Neural progenitor cell (in vitro differentiated cells): ENCODE measurements at places on chromosomes 13 and 19. TPM values are rescaled to one million over a fixed set of nuclear protein-coding genes. Genes with fewer than 3 reads are reported as not detected.

DNA sequence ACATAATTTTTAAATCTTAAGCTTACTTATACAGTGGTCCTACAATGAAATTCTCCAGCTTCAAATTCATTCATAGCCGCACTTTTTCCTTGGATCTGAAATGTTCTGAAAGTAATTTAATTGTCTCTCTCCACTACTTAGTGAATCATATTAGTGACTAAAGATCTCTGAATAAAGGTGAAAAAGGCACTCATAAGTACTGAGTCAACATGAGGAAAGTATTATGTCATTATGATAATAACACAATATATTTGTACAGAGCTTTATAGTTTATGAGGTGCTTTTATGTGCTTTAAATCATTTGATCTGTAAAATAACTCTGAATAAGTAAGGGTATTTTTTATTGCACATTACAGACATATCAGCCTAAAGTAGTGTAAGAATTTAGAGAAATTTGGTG lies 628.2 kb upstream of the SLITRK5 start:
- DNase-seq, result no peak
- H3K4me1 ChIP-seq, result no peaks in the 10 kb centered on the region
- no peak overlapping the region for H3K27ac ChIP-seq
- no peak overlapping the region for H3K4me3 ChIP-seq
- H3K27me3 ChIP-seq, result no peaks in the 10 kb centered on the region

DNA sequence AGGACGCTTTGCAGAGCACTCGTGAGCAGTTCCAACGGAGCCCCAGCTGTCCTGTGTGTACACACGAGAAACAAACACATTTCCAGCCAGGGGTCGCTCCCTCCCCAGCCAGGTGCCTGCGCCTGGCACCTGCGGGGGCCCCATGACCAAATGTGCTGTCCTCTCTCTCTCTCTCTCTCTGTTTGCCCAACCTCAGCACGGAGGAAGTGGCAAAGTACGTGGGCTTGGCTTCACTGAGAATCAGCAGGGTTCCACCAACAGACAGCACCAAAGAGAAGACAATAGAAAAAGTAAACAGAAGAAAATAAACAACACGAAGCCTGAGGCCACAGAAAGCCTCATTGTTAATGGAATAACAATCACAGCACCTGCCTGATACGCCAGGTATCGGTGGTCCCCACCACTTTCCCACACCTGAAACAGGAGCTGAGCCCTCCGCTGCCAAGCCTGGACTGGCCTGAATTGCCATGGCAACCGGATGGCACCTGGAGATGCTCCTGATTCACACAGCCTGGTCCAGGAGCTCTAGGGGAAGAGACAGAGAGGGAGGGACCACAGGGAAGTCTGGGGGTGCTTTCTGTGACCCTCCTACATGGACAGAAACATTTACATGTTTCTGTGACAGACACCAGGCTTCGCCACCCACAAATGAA lies 103.9 kb upstream of the CACNA1A start:
- no peak overlapping the region for H3K27ac ChIP-seq
- no peak overlapping the region for H3K4me3 ChIP-seq
- no peaks in the 10 kb centered on the region for H3K27me3 ChIP-seq
- peaks cover 3% of the 10 kb centered on the region for H3K4me1 ChIP-seq

GRCh38 chr19:4060621-4061177 lies 6.0 kb downstream of the ZBTB7A start:
- no peak overlapping the region for H3K27ac ChIP-seq
- no peak for DNase-seq
- no peaks in the 10 kb centered on the region for H3K27me3 ChIP-seq
- H3K4me1 ChIP-seq, result peaks cover 6% of the 10 kb centered on the region

DNA sequence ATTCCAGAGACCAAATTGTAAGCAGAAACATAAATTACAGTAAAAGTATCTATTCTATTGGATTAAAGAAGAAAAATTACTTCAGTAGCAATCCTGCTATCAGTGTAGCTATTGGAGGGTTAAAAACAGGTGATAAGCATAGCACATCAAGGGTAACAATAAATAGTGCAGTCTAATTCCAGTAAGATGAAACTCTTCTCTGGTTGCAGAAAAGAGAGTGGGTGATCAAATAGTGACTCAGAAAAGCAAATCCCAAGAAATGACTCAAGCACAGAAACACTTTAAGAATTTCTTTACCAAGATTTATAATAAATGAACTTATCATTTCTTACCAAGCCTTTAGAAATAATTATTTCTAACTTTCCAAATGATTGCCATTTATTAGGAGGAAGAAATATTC lies 135.7 kb downstream of the LMO7 start:
- no peak for DNase-seq
- no peaks in the 10 kb centered on the region for H3K36me3 ChIP-seq

DNA sequence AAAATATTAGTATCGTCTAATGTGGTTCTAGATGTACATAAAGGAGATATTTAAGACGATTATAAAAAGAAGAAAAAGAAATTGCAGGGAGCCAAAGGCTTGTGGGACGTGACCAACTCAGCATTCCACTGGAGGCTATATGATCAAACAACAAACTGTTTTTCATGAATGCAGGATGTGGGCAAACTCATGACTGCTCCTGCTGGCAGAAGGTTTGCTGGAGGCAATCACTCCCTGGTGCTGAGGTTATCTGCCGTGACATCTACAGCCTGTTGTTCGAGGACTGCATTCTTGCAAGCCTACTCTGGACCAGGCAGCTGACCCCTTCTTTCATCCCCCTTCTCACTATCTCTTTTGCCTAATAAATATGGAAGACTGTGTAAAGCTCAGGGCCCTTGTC lies 518.1 kb downstream of the UQCRFS1 start:
- H3K27me3 ChIP-seq, result no peaks in the 10 kb centered on the region
- H3K27ac ChIP-seq, result no peak overlapping the region
- H3K4me3 ChIP-seq, result no peak overlapping the region
- no peak for DNase-seq
- H3K4me1 ChIP-seq, result no peaks in the 10 kb centered on the region

DNA sequence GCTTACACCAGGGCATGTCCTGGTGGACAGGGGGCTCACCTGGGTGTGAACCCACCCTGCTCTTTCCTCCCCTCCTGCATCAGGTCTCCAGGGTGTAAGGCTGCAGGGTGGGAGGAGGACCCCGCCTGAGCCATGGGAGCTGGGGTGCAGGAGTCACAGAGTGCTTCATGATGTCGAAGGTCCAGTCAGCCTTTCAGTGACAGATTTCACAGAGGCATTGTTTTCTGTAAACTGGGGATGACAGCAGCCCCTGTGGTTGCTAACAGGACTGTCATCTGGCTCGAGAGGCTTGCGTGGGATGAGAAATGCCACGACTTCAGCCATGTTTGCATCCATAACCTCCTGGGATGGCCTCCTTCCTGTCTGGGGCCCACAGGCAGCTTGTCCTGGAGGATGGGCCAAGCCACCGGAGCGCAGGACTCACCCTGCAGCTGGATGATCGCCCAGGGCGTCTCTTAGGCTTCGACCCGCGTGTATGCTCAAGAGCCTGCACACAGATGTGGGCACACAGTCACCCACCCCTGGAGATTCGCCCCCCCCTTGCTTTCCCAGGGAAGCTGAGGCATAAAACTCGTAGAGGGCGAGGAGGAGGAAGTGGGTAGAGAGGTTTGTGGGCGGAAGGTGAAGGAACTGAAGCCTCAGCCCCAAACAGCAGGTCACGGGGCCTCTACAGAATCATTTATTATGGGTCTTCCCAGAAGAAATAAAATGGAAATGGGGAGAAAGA lies 4.9 kb downstream of the NANOS3 start:
- peaks cover 28% of the 10 kb centered on the region for H3K27me3 ChIP-seq
- peak; percentile 29 for DNase-seq
- H3K27ac ChIP-seq, result no peak overlapping the region
- no peak overlapping the region for H3K4me3 ChIP-seq

- peak; percentile 88 for DNase-seq
- H3K4me3 ChIP-seq, result peak overlapping the region; percentile 78
These were observed 781 bp downstream of the QPCTL start for GRCh38 chr19:45693106-45693788.

Gene TEKTIP1
- not detected in 2 replicates for total RNA-seq

DNA sequence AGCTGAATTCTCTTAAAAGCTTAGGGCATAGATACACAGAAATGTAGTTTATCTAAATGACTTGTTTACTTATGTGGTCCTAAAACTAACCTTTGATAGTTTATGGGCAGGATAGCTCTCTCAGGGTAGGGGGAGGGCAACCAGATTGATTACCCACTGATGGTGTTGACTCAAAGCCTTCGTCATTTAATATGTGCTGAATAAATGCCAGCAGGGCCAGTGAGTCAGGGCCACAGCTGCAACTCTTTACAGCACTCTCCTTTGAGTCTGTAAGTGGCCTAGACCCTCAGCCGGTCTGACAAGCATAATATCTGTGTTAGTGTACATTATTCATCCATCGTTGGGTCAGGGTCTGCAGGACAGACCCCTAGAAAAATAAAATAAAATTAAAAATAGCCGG lies 128.5 kb downstream of the ZNF675 start:
- no peaks in the 10 kb centered on the region for H3K36me3 ChIP-seq
- no peak overlapping the region for H3K4me3 ChIP-seq
- H3K27me3 ChIP-seq, result no peaks in the 10 kb centered on the region
- no peak overlapping the region for H3K27ac ChIP-seq
- no peaks in the 10 kb centered on the region for H3K4me1 ChIP-seq

DNA sequence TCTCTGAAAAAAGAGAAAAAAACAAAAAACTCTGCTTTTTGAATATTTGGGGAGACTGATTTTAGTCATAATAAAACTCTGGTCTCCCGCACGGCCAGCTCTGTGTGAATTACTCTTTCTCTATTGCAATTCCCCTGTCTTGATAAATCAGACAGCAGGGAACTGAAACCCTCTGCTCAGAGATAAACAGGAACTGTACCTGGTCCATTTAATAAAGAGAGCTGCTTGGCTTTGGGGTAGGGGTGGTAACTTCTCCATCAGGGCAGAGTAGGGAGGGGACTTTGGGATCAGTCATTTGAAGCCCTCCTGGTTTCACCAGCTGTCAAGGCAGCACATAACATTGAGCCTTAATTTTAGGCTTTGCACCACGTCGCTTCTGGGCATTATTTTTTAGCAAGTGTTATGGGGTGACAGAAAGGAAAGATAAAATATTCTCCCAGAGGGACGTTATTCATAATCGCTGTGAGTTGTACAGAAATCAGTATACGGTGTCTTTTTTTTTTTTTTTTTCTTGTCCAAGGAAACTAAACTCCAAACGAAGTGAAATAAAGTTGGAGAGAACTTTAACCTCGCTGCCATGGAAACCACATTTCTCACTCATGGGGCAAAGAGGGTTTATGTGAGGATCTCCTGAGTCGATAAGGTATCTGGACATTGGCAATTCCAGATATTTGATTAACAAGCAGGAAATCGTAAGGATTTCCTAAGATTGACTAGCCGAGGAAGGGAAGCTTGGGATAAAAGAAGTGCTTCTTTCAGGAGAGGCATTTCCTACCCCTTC lies 99.0 kb upstream of the MRI1 start:
- no peak for DNase-seq
- H3K4me3 ChIP-seq, result no peak overlapping the region
- H3K4me1 ChIP-seq, result no peaks in the 10 kb centered on the region
- H3K27me3 ChIP-seq, result no peaks in the 10 kb centered on the region
- no peaks in the 10 kb centered on the region for H3K36me3 ChIP-seq
- H3K27ac ChIP-seq, result no peak overlapping the region

Gene PLK5
- total RNA-seq, result 0.81 TPM in 1 of 2 replicates, not detected in the other

Gene TLE6
- total RNA-seq, result 0.22 and 1.8 TPM in 2 replicates

Gene CERS1
- 1.9 and 7.6 TPM in 2 replicates for total RNA-seq

- no peaks in the 10 kb centered on the region for H3K36me3 ChIP-seq
- DNase-seq, result peak; percentile 47
- H3K4me3 ChIP-seq, result no peak overlapping the region
- H3K27ac ChIP-seq, result no peak overlapping the region
These were observed 47.3 kb upstream of the CLDN10 start for GRCh38 chr13:95505265-95505664.

DNA sequence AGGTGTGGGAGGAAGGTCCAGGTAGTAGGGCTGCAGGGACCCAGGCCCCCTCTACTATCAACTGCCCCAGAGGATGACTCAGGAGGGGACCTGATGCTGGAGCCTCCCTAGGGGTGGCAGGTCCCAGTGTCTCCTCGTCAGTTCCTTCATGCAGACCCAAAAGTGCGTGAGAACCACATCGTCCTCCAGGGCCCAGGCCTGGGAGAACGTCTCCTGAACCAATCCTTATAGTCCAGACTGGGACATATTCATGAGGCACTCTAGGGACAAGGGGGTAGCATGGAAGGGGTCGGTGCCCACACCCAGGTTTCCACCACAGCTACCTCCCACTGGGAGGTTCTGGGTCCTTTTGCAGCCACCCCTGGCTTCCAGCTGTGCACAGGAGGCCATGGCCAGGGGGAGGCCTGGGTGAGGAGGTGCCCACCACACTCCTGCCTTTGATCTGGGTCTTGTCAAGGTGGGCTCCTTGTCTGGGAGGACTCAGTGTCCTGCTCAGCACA lies 38.0 kb upstream of the TPM4 start:
- peaks cover 14% of the 10 kb centered on the region for H3K27me3 ChIP-seq
- H3K4me3 ChIP-seq, result no peak overlapping the region
- H3K4me1 ChIP-seq, result no peaks in the 10 kb centered on the region
- H3K27ac ChIP-seq, result no peak overlapping the region
- H3K36me3 ChIP-seq, result no peaks in the 10 kb centered on the region

Gene PSG11
- total RNA-seq, result not detected in 2 replicates

Gene KIR3DL1
- not detected in 2 replicates for total RNA-seq

Gene ZNF557
- total RNA-seq, result 11.2 and 12.9 TPM in 2 replicates

DNA sequence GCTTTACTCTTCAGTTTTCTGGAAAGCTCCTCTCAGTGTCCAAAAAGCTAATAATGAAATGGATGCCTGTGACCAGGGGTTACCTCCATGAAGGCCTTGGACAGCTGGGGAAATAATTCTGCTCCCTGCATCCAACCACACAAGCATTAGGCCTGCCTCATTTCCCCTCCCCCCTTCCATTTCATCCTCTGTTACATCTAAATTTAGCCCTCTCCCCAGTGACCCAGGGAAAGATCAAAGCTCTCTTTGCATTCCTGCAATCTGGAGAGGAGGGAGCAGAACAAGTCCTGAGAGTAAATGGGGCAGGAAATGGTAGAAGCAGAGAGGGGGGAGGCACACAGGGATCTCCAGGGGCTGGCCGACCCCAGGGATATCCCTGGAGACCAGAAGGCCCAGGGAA lies 452.7 kb downstream of the TSHZ3 start:
- no peak overlapping the region for H3K4me3 ChIP-seq
- H3K4me1 ChIP-seq, result peaks cover 7% of the 10 kb centered on the region
- H3K36me3 ChIP-seq, result no peaks in the 10 kb centered on the region
- no peak overlapping the region for H3K27ac ChIP-seq
- H3K27me3 ChIP-seq, result no peaks in the 10 kb centered on the region

Gene CEACAM3
- not detected in 2 replicates for total RNA-seq

- H3K4me1 ChIP-seq, result peaks cover 8% of the 10 kb centered on the region
- H3K36me3 ChIP-seq, result no peaks in the 10 kb centered on the region
- H3K4me3 ChIP-seq, result peak overlapping the region; percentile 98
- H3K27me3 ChIP-seq, result peaks cover 16% of the 10 kb centered on the region
- H3K27ac ChIP-seq, result no peak overlapping the region
These were observed 1.2 kb downstream of the KLF12 start for GRCh38 chr13:74132776-74133656.

- H3K4me1 ChIP-seq, result no peaks in the 10 kb centered on the region
- H3K27ac ChIP-seq, result no peak overlapping the region
- H3K4me3 ChIP-seq, result no peak overlapping the region
- DNase-seq, result no peak
- no peaks in the 10 kb centered on the region for H3K36me3 ChIP-seq
These were observed 56.8 kb upstream of the KLF5 start for GRCh38 chr13:73001971-73002370.

GRCh38 chr19:7230826-7231225 lies 63.4 kb downstream of the INSR start:
- no peak overlapping the region for H3K4me3 ChIP-seq
- H3K27ac ChIP-seq, result no peak overlapping the region
- H3K4me1 ChIP-seq, result no peaks in the 10 kb centered on the region
- H3K36me3 ChIP-seq, result no peaks in the 10 kb centered on the region
- DNase-seq, result no peak
